ENCODE measurements at places on chromosomes 12 and 14. TPM values are rescaled to one million over a fixed set of nuclear protein-coding genes. Genes with fewer than 3 reads are reported as not detected.

- peak; percentile 63 for DNase-seq
- no peaks in the 10 kb centered on the region for H3K36me3 ChIP-seq
- H3K27me3 ChIP-seq = peaks cover 72% of the 10 kb centered on the region
- H3K4me3 ChIP-seq = peak within 1 kb of the TSS; percentile 73
Observed at GRCh38 chr12:120368789-120369602, at the start of gene MSI1. TSS of gene MSI1 (minus strand) at chr12:120369164. CDS start at chr12:120369091, 73 bp downstream.

CCDC184 gene
- 0.38 TPM for total RNA-seq

- peak overlapping the region; percentile 59 for H3K4me3 ChIP-seq
- peak; percentile 85 for DNase-seq
- H3K4me1 ChIP-seq = peaks cover 51% of the 10 kb centered on the region
- H3K27me3 ChIP-seq = no peaks in the 10 kb centered on the region
Observed at GRCh38 chr12:109981311-109981710, 14.9 kb downstream of the GIT2 start.

PLA2G1B gene
- not detected for total RNA-seq

BDKRB2 gene
- not detected for total RNA-seq

C14orf132 gene
- total RNA-seq = 0.47 TPM
